ENCODE measurements at places on chromosomes 11 and 22. TPM values are rescaled to one million over a fixed set of nuclear protein-coding genes. Genes with fewer than 3 reads are reported as not detected.

CARD16 gene
- 1.4 TPM for total RNA-seq

JAML gene
- total RNA-seq, result 0.92 TPM

KDM2A gene
- total RNA-seq, result 52.4 TPM

OAF gene
- total RNA-seq, result 1.8 TPM

KRTAP5-7 gene
- total RNA-seq, result not detected

PNPLA5 gene
- total RNA-seq, result 0.23 TPM

SLC35F2 gene
- 11.5 TPM for total RNA-seq

MMP8 gene
- 0.23 TPM for total RNA-seq

DYNC2H1 gene
- total RNA-seq, result 103 TPM

KBTBD3 gene
- total RNA-seq, result 21.9 TPM

B3GAT3 gene
- 23.5 TPM for total RNA-seq

SHANK3 gene
- 13.6 TPM for total RNA-seq

CDC42EP1 gene
- 3.2 TPM for total RNA-seq

OR8U1 gene
- not detected for total RNA-seq

OR6A2 gene
- 1.8 TPM for total RNA-seq

CCDC73 gene
- not detected for total RNA-seq

SLC16A8 gene
- 2.1 TPM for total RNA-seq

OR51G2 gene
- not detected for total RNA-seq

GGA1 gene
- total RNA-seq, result 37.6 TPM

TRIM66 gene
- total RNA-seq, result 7.8 TPM

RFPL3 gene
- total RNA-seq, result not detected

CD44 gene
- total RNA-seq, result 16.4 TPM

TRIM6 gene
- 1.2 TPM for total RNA-seq

FBLN1 gene
- 27.0 TPM for total RNA-seq

CASP5 gene
- total RNA-seq, result not detected

LRRN4CL gene
- total RNA-seq, result 0.46 TPM

MS4A3 gene
- 1.6 TPM for total RNA-seq

CADM1 gene
- total RNA-seq, result 366 TPM

CD3E gene
- total RNA-seq, result not detected

RFPL1 gene
- total RNA-seq, result not detected

FIBIN gene
- total RNA-seq, result 32.8 TPM

KDM4D gene
- 2.5 TPM for total RNA-seq

C1QTNF5 gene
- total RNA-seq, result 6.0 TPM

RTN4RL2 gene
- total RNA-seq, result 0.46 TPM

OR52B6 gene
- not detected for total RNA-seq

CCDC86 gene
- total RNA-seq, result 5.1 TPM

LMO1 gene
- 12.9 TPM for total RNA-seq

CARNS1 gene
- total RNA-seq, result 0.23 TPM

FOLR3 gene
- total RNA-seq, result not detected

B4GALNT4 gene
- 75.7 TPM for total RNA-seq

F2 gene
- total RNA-seq, result not detected

DEUP1 gene
- 1.8 TPM for total RNA-seq

INSC gene
- total RNA-seq, result 0.23 TPM

NFAM1 gene
- 1.6 TPM for total RNA-seq

RTN4R gene
- total RNA-seq, result 12.5 TPM

AQP11 gene
- total RNA-seq, result 8.1 TPM

AP1B1 gene
- 58.6 TPM for total RNA-seq

MIOX gene
- total RNA-seq, result not detected

MUC5AC gene
- not detected for total RNA-seq

FOLH1 gene
- 4.6 TPM for total RNA-seq

MS4A6E gene
- not detected for total RNA-seq

CNTN5 gene
- total RNA-seq, result 44.3 TPM

TUB gene
- total RNA-seq, result 138 TPM

APOBEC3C gene
- 0.92 TPM for total RNA-seq

SHANK2 gene
- 44.1 TPM for total RNA-seq

MARK2 gene
- total RNA-seq, result 18.2 TPM

MS4A4A gene
- total RNA-seq, result 2.1 TPM

MMP27 gene
- not detected for total RNA-seq

MOGAT2 gene
- not detected for total RNA-seq

CASP4 gene
- total RNA-seq, result 4.2 TPM

Data from diencephalon (tissue), 1 donor.